ENCODE measurements at places on chromosomes 1 and 21. TPM values are rescaled to one million over a fixed set of nuclear protein-coding genes. Genes with fewer than 3 reads are reported as not detected.

Gene SPRR1B
- total RNA-seq = not detected

Gene FYB2
- not detected for total RNA-seq

Gene COL8A2
- total RNA-seq = 0.14 TPM

Gene FAM72C
- 5.7 TPM for total RNA-seq

Gene GDAP2
- total RNA-seq = 8.6 TPM

Gene KLHDC9
- total RNA-seq = 1.5 TPM

Gene CRYBG2
- total RNA-seq = 1.3 TPM

Gene FCGR3A
- total RNA-seq = not detected

Gene OR2M3
- not detected for total RNA-seq

Gene FCN3
- not detected for total RNA-seq

Gene C1orf21
- total RNA-seq = 8.2 TPM

Gene GPR25
- total RNA-seq = not detected

Gene AQP10
- total RNA-seq = not detected

Gene ITLN2
- 0.66 TPM for total RNA-seq

Gene CAPN2
- 414 TPM for total RNA-seq

Gene INKA2
- 2.3 TPM for total RNA-seq

Gene AXDND1
- 0.25 TPM for total RNA-seq

Gene VAV3
- total RNA-seq = 0.36 TPM

Gene B3GALT2
- total RNA-seq = not detected

Gene CLCA4
- not detected for total RNA-seq

Gene OR2T33
- not detected for total RNA-seq

Gene SPRR5
- total RNA-seq = not detected

Gene IRF2BP2
- 68.4 TPM for total RNA-seq

Gene PLXNA2
- 4.6 TPM for total RNA-seq

Gene NEK2
- total RNA-seq = 43.0 TPM

Gene TMEM59
- total RNA-seq = 109 TPM

Gene GJA4
- total RNA-seq = not detected

Gene CD53
- not detected for total RNA-seq

Gene LDLRAD2
- total RNA-seq = 0.02 TPM

Gene SPATA45
- total RNA-seq = 0.42 TPM

Gene CELA3B
- not detected for total RNA-seq

Gene ERRFI1
- total RNA-seq = 239 TPM

Gene CACNA1E
- total RNA-seq = under 0.01 TPM

Gene IRF6
- total RNA-seq = 0.21 TPM

Gene NECTIN4
- total RNA-seq = 1.6 TPM

Gene ERICH3
- total RNA-seq = not detected

Gene FCRL2
- total RNA-seq = not detected

Gene KLHDC8A
- 0.74 TPM for total RNA-seq

Gene AK2
- total RNA-seq = 159 TPM

Gene GNAI3
- total RNA-seq = 5.8 TPM

Gene IL19
- not detected for total RNA-seq

Gene E2F2
- 2.9 TPM for total RNA-seq

Gene FAAH
- total RNA-seq = 0.88 TPM

Gene ESRRG
- not detected for total RNA-seq
